ENCODE measurements at places on chromosomes 3 and 15.

DNA sequence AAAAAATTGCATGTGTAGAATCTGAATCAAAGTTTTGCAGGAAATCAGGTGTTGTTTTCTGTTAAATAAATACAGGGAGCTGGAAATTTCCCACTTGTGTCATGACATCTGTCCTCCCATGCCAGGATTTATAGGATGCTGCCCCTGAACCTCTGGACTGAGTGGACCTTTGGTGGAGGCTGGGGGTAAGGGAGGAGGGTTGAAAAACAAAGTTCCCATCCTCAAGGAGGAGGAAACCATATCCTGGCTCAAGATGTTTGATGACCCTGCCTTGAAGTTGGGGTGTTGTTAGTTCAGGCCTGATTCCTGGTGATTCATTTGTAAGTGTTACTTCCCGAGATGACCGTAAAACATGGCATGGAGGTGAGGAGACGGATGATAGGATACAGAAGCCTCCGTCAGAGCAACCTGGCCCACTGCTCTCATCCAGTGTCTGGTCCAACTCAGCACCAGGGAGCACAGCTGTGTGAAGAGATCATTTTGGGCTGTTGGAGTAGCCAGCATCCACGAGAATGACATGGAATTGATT lies 223.6 kb downstream of the CACNA2D3 start:
- no peak for DNase-seq

DNA sequence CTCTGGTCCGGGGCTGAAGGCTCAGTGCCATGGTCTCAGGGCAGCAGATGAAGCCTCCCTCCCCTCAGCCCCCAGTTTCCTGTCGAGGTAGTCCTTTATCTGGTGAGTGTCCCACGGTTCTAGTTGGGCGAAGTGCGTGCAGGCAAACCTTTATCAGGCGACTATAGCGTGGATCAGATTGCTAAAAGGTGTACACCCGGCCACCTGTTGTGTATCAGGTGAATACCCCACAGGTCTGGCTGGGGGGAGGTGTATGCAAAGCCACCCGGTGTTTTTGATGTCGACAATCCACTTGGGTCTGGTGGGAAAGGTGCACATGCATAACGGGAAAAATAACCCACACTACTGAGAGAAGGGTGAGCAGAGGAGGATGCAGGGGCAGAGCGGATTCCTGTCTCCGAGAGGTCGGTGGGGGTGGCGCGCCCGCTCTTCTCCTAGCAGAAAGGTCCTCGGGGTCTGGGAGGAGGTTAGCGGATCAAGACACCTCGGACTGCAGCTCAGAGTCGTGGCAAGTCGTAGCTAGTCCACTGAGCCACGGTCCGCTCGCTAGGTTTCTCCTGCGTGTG lies 507 bp downstream of the SLC12A6 start:
- no peak for DNase-seq

- DNase-seq, result no peak
These were observed 72.4 kb downstream of the SENP2 start for GRCh38 chr3:185658504-185658912.

GRCh38 chr3:127421943-127422662 lies 134.3 kb upstream of the PRR20G start:
- DNase-seq, result no peak

DNA sequence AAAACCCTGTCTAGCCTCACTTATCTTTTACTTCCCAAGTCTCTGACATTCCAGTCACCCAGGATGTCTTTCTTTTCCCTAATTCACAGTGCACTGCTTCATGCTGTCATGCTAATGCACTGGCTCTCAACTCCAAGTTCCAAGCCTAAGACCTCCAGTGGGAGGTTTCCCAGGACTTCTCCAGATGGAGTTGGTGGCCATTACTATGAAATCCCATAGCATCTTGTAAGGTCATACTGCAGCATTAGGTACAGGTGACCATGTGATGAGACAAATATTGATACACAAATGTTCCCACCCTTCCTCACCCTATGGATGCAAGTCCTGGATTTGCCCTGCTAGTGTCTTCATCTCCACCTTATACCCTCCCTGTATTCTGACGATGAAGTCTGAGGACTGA lies 138.6 kb upstream of the PRICKLE2 start:
- DNase-seq, result no peak

- no peak for DNase-seq
These were observed 276.5 kb upstream of the ATP11B start for GRCh38 chr3:182516597-182517336.

DNA sequence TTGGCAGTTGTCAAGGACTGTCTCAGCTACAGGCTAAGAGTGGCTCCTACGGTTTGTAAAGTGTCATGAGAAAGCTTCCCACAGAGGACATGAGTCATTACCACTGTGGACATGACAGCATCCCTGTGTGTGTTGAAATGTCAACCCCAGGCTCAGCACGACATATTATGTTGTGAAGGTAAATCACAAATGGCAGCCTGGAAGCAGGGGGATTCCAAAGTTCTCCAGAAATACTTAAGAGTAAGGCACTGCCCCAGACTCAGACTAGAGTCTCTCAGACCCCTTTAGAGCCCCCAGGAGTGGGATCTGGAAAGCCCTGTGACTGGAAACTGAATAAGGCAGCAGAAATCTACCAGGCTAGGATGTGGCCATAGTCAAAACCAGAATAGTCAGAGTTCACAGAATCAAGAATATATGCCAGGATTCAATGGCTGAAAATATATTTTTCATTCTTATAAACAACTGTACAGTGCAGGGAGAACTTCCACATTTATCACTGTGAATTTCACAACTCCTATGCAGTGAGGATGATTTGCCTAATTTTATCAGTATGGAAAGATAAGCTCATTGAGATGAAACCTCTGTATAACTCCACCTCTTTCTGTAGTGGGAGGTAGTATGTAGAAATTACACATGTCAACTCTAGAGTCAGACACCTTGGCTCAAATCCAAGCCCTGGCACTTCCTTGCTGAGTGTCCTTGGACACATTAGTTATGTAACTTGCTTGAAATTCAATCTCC lies 237.1 kb upstream of the CFAP20DC start:
- DNase-seq, result no peak

GRCh38 chr3:71061581-71061980 lies 521.9 kb downstream of the FOXP1 start:
- no peak for DNase-seq

GRCh38 chr3:162525066-162525742 lies 1028.6 kb downstream of the OTOL1 start:
- DNase-seq, result no peak

DNA sequence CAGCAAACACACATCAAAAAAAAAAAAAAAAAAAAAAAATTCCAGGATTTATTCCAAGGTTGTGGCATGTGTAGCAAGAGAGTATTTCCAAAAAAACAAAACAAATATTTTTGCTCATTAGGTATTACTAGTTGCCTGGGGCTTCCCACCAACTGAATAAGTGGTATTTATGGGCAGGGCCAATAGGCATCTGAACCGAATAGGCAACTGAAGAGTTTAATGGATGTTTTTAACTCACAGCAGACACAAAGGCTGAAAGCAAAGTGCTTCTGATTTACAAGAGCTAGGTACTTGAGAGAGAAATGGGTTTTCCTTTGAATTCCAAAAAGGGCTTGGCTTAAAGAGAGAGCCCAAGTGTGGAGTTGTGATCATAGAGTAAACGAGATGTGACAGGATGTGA lies 21.4 kb downstream of the EIF4E3 start:
- DNase-seq, result peak; percentile 14
